ENCODE measurements at places on chromosomes 1 and 21. TPM values are rescaled to one million over a fixed set of nuclear protein-coding genes. Genes with fewer than 3 reads are reported as not detected.

- DNase-seq: no peak
Observed at GRCh38 chr1:212432272-212432660, 454 bp upstream of the NENF start.

DNA sequence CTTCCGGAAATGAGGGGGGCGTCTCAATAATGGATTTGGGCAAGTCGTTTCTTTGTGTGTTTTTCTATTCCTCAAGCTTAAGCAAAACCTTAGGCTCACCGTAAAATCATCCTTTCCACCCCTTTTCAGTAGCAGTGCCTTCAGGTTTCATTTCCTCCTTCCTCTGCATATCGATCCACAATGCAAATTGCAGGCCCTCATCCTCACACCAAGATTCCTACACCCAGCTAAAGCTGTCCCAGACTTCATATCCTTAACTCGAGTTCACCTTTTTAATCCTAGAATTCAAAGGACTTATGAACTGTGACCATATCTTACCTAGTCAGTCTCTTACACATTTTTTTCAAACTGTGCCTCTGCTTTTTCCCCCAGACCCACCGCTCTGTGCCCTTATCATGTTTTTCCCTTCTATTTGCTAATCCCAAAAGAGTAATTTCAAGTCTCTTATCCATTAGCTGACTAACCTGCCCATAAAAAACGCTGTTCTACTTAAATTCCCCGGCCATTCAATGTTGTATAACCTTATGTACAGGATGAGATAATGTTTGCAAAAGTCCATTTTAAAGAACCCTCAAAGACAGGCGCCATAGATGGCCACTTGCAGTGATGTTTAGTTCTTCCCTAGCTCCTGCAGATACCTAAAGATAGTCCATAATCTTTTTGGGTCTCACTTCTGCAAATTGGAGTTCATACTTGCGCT is 1.5 kb downstream of the AKIRIN1 start:
- DNase-seq: no peak

GRCh38 chr1:165116732-165117131 is 239.8 kb downstream of the LMX1A start:
- DNase-seq: no peak

GRCh38 chr1:163162381-163162914 is 40.3 kb downstream of the RGS5 start:
- no peak for DNase-seq

GRCh38 chr1:44072204-44072603 is 40.9 kb upstream of the SLC6A9 start:
- no peak for DNase-seq

- DNase-seq: no peak
Observed at GRCh38 chr1:26083208-26083607, 15.8 kb upstream of the TRIM63 start.

DNA sequence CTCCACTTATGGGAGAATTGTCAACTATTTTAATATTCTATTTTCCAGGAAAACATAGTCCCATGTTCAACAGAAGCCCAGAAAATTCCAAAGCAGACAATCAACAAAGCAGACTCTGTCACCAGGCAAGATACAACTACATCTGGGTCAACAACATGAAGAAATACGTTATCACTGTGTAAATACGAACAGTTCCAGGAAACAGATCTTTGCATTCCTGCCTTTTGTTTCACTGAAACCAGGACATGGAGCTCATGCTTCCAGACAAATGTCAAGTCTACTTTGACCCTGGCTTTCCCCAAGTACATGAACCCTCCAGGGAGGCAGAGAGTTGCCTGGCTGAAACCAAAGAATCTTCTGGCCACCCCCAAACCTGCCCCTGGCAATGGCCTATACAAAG is 106.7 kb downstream of the SETD4 start:
- no peak for DNase-seq

DNA sequence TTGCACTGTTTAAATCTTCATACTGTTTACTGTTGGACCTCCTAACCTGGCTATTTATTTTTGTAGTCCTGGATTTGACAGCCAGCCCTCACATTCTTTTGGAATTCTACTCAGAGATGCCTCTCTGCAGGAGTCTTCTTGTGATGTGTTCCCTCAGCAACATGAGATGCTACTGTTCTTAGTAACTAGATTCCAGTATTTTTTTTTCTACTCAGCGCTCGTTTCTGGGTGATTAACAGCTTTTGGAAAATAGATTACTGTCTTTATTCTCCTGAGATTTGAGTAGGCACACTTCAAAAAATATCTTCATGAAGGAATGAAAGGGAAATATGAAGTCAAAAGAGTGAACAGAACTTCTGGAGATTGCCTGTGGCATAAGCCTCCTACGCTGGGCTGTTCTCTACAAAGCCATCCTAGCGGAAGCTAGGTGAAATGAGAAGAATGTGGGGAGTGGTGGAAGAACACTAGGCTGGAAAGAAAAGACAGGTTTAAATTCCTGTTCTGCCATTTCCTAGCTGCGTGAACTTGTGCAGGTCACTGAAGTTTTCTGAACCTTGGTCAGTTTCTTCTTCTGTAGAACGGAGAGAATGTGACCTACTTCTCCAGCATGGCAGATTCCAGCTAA is 75.9 kb downstream of the LRRC8C start:
- no peak for DNase-seq

GRCh38 chr1:67564193-67564592 is 120.8 kb upstream of the GADD45A start:
- no peak for DNase-seq

DNA sequence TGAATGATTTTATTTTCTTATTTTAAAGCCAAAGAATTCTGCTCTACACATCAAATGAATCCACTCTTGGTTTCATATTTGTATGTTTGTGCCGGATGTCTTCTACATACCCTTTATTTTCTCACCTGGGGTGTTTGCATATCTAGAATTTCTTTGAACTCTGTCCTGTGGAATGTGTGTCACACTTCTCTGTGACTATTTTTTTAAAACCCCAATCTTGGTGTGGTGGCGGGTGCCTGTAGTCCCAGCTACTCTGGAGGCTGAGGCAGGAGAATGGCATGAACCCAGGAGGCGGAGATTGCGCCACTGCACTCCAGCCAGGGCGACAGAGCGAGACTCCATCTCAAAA is 35.4 kb downstream of the CENPF start:
- DNase-seq: no peak

DNA sequence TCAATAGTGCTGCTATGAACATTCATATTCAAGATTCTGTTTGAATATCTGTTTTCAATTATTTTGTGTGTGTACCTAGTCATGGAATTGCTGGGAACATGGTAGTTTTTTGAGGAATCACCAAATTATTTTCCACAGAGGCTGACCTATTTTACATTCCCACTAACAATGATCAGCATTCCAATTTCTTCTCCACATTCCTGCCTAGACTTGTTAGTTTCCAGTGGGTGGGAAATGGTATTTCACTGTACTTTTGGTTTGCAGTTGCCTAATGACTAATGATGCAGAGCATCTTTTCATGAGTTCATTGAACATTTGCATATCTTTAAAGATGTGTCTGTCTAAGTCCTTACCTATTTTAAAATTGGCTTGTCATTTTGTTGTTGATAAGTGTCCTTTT is 1182.6 kb upstream of the B3GALT2 start:
- no peak for DNase-seq

- no peak for DNase-seq
Observed at GRCh38 chr1:162701286-162701685, 69.0 kb downstream of the DDR2 start.

DNA sequence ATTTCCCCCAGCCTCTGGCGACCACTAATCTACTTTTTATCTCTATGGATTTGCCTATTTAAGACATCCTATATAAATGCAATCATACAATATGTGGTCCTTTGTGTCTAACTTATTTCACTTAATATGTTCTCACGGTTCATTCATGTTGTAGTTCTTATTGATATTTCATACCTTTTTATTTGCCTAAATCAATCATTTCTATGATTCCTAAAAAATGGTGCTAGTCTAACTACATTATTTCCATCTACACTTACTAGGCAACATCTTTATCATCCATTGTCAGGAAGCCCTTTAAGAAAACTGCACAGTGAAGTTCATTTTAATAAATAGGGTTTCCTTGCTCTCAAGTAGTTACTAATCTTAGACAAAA is 380 bp upstream of the FBXO28 start:
- DNase-seq: no peak

DNA sequence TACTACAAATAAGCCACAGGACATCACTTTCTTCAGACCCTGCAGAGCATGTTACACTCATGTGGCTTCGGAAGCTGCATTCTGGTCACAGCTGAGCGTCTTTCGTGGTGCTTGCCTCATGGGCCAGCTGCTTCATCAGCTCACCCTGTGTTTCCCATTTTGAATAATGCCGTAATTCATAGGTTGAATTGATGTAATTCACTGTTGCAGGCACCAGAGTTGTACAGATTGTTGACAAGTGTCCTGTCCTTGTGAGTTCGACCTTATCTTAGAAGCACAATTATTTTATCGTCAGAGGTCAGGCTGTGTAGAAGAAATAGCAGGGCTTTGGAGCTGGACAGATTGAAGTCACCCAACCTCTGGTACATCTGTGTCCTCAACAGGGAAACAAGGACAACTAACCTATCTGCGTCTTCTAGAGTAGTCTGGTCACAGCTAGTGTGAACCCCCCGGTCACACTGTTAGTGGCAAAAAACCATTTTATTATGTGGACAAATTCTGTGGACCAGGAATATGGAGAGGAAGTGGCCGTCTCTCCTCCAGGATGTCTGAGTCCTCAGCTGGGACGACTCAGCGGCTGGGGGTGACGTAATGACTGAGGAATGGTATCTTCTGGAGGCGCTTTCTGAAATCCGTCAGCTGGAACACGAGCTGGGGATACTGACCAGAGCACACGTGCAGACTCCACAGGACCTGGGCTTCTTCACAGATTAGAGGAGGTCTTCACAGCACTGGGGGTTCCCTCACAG is 17.8 kb downstream of the PKNOX1 start:
- peak; percentile 73 for DNase-seq

DNA sequence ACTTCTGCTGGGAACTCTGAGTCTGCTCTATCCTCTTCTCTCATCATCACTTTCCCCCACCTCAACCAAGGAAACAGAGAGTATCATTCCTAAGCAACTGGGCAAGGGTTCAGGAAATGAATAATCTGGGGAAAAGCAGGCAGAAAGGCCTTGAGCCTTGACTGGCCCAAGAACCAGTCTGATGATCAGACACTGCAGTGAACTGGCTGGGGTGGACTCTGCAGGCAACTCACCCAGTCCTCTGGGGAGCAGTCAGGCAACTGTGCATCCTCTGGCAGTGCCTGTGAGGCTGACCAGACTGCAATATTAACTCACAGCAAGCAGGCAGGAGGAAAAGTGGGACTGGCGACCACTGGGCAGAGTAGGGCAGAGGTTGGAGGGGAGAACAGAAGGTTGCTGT is 991 bp downstream of the ANKRD35 start:
- no peak for DNase-seq

DNA sequence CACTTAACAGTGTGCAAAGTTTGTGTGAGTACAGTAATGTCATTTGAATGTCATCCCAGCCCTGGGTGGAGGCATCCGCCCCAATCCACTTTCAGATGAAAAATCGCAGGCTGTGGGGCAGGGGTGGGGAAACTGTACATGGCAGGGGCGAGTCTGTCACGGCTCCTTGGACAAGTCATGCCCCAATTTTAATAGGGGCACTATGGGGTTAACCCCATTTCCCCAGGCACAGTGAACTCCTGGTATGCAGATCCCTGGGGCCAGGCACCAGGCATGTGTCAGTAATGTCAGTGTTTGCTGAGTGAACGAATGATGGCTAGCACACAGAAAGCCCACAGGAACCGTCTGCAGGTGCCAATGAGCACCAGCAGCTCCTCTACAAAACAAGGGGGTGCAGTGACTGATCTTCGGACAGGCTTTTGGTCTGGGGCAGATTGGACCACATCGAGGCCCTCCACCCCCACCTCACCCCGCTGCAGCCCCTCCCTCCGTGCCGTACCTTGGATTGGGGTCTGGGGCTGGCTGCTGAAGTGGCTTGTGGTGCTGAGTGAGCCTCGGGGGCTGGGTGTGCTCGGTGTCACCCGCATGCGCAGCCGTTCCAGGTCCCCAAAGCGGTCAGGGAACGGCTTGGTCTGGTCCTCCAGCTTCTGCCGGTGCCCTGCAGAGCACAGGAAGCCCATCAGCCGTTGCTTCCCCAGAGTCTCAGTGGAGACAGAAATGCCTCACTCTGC is 23.2 kb downstream of the RUNX3 start:
- no peak for DNase-seq

- DNase-seq: no peak
Observed at GRCh38 chr1:230763927-230764591, 16.9 kb downstream of the CAPN9 start.

DNA sequence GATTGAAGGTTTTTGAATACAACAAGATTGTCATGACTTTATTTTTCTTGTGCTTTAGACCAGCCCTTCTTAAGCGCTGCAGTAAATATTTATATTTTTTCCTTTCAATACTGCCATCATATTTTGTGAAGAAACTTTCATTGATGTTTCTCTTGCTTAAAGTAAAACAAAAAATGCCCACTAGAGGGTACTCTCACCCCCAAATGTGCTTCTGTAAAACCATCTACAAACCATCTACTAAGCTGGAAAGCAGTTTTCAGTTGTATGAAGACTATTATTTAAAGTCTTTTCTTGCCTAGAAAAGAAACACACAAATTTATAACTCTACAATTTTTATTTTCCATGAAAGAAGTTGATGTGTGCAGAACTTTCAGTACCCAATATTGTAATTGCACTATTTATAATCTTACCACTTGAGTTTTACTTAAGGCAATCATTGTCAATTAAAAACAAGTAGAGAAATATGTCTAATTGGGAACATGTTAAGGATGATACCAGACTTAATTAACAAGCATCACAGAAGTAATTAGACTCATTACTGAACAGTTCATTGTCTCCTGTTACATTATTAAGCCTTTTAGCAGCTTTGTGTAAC is 10.7 kb downstream of the LEPR start:
- DNase-seq: peak; percentile 41

DNA sequence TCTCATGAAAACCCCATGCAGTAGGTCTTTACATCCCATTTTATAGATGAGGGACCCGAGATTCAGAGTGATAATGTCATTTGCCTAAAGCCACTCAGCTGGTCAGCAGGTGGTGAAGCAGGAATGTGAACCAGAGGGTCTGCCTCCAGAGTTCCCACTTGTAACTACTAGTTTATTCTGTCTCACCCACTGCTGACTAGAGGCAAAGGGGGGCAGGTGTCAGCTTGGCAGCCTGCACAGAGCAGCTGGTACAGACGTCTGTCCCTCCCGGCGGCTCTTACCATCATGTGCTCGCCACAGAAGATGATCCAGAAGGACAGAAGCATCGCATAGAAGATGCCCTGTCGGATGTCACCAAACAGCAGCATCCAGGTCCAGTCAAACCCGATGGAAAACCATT is 82.4 kb downstream of the WLS start:
- no peak for DNase-seq

The DYNLT5 gene
- 6.9 TPM for polyA plus RNA-seq

The TOR1AIP2 gene
- polyA plus RNA-seq: 115 TPM

The KIF21B gene
- polyA plus RNA-seq: 0.93 TPM

The LAX1 gene
- polyA plus RNA-seq: 0.79 TPM

The KRTAP21-2 gene
- not detected for polyA plus RNA-seq

The GON4L gene
- polyA plus RNA-seq: 45.8 TPM

The OLFML2B gene
- polyA plus RNA-seq: 129 TPM

The GCSAML gene
- 0.14 TPM for polyA plus RNA-seq

The SPRR2G gene
- polyA plus RNA-seq: not detected

The S1PR1 gene
- 13.3 TPM for polyA plus RNA-seq

The KPRP gene
- not detected for polyA plus RNA-seq

The TXNIP gene
- 309 TPM for polyA plus RNA-seq
